ENCODE measurements at places on chromosomes 13 and 19.
A peak's percentile ranks its signal among the peaks of the same experiment; 100 is the strongest.

DNA sequence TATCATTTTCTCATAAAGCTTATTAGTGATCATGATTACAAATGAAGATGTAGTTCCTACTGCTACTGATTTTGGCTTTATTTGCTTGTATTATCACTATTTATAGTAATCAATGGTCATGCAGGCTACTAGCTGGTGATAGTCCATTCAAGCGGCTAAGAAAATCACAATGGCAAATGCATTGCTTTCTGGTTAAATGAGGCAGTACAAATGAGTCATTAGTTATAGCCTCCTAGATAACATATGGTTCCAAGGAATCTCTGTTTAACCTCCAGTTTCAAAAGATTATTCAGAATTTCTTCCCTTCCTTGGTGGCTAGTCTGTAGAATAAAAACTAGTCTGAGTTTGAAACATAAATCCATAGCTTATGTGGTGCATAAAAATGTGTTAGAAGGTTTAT, 141.3 kb upstream of the HTR2A start:
- no peak for DNase-seq

GRCh38 chr13:70960841-70961443, 852.7 kb upstream of the KLHL1 start:
- no peak for DNase-seq

DNA sequence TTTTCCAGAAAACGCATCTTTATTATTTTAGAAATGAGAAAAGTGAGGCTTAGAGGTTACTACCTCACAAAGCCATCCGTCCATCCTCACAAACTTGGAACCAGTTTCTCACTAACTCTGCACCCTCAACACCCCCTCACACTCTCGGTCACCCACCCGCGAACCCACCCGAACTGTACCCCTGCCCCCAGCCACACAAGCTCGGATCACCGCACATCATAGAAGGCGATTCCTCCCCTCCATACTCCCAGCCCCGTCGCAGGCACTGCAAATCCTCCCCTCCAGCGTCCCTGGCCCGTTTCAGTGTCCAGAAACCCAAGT, 238 bp downstream of the ZNF260 start:
- no peak for DNase-seq

DNA sequence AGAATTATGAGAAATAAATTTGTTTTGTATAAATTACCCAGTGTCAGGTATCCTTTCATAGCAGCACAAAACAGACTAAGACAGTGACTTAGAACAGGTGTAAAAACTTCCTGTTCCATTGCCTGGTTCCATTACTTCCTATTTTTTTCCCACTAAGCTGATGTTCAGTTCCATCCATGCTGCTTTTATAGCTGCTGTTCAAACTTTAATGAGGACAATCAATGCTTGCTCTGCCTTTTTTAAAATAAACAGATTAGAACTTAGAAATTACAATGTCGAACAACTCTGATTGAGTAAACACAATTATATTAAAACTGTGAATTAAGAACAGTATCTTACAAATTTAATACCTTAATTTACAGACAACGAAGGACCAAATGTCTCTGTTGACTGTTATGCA, 818.9 kb downstream of the OLFM4 start:
- DNase-seq = no peak

GRCh38 chr19:27679399-27679798, 1533.6 kb downstream of the UQCRFS1 start:
- DNase-seq = no peak

DNA sequence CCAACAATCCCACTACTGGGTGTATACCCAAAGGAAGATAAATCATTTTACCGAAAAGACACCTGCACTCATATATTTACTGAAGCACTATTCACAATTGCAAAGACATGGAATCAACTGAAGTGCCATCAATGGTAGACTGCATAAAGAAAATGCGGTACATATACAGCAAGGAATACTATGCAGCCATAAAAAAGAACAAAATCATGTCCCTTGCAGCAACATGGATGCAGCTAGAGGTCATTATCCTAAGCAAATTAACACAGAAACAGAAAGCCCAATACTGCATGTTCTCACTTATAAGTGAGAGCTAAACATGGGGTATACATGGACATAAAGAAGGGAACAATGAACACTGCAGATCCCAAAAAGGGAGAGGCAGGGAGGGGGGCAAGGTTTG, 2.7 kb upstream of the ZNF507 start:
- no peak for DNase-seq

DNA sequence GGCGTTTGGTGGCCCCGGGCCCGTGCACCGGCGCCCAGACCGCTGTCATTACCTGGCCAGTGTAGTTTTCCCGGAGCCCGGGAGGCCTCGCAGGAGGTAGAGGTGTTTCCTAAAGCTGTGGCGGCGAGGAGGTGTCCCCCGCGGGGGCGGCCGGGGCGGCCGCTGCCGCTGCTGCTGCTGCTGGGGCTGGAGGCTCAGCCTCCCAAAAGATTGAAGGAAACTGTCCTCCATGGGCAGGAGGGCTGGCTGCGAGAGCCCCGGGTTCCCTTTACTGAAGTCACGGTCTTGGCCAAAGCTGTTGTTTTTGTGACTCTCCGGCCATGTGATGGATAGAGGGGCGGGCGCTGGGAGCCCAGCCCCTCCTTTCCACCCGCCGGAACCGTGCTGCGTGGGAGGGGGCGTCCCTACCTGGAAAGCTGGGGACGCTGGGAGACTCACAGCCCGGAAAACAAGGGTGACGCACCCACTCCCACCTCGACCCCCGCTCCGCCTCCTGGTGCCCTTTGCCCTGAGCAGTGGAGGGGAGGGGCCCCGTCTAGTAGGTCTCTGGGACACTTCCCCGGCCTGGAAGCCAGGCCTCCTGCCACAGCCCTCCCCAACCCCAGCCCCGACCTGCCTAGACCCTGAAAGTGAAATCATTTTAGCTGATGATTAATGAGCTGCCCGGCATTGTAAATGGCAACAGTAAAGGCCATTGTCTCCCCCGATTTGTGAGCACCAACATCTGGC, at the start of gene N4BP2L1:
N4BP2L1 (minus strand) TSS at position 279 of the 729 bp plus-strand sequence; CDS start at position 231, 48 bp downstream.
- peak; percentile 78 for DNase-seq

DNA sequence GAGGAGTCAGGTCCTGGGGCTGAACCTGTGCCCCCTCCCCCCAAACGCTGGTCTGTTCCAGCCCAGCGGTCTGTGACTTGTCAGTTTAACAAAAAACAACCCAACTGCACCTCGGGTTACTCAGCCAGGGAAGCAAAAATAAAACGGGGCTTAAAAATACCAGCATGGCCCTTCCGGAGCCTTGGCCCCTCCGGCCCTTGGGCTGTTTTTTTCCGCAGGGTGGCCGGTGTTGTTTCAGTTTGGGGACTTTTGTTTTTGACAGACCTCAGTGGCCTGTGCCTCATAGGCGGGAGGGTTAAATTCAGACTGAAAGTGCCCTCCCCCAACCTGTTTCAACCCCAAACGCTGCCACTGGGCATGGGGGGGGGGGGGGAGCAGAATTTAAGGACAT, 4.0 kb downstream of the TCF3 start:
- DNase-seq = no peak

DNA sequence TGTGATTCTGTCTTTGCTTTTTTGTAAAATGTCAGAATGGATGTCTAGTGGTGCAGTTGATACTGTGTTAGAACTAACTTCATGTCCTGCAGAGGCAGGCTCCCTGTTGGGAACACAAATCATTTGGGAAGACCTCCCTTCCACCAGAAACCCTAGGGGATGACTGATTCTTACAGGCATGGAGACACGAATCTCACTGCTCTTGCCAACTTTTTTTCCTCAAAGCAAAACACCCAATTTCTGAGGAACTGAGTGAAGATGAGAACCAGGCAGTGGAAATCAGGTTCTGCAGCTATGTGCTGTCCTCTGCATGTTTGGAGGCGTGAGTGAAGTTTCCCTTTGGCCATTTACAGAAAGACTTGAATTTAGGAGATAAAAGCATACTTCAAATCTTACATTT, 87.5 kb upstream of the CSNK1A1L start:
- DNase-seq = no peak

- no peak for DNase-seq
Observed at GRCh38 chr19:30222992-30223865, 149.0 kb upstream of the ZNF536 start.

DNA sequence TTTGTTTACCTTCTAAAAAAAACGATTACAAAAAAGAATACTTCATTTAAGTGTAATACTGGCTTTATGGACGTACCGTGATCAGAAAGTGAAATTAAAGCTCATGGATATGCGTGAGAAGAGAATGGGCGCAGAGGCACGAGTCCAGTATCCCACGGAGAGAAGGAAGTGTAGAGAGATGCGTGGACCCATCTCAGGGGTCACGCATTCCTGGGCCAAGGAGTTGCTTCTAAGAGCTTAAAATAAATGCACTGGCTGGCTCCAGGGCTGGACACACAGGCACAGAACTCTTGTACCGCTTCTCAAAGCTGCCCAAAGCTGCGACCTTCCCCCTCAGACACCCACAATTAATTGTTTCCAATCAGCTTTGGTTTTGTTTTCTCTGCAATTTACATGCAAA, 8.7 kb upstream of the SPC24 start:
- no peak for DNase-seq

DNA sequence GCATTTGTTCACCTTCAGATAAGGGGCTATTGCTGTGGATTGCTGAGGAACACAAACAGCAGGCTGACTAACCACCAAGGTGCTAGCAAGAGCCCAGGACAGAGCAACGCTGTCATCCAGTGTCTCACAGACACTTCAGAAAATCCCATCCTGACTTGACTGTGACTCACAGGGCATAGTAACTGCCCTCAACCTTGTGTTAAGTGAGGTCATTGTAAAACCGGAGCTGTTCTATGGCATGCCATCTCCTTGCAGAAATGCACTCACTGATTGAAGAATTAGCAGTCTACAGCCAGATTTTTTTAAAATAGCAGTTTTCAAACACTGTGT, 51.1 kb downstream of the TNFRSF19 start:
- DNase-seq = no peak

GRCh38 chr13:97786510-97786909, 167.0 kb upstream of the IPO5 start:
- no peak for DNase-seq

GRCh38 chr13:107099661-107100060, 531.7 kb upstream of the ARGLU1 start:
- DNase-seq = no peak

DNA sequence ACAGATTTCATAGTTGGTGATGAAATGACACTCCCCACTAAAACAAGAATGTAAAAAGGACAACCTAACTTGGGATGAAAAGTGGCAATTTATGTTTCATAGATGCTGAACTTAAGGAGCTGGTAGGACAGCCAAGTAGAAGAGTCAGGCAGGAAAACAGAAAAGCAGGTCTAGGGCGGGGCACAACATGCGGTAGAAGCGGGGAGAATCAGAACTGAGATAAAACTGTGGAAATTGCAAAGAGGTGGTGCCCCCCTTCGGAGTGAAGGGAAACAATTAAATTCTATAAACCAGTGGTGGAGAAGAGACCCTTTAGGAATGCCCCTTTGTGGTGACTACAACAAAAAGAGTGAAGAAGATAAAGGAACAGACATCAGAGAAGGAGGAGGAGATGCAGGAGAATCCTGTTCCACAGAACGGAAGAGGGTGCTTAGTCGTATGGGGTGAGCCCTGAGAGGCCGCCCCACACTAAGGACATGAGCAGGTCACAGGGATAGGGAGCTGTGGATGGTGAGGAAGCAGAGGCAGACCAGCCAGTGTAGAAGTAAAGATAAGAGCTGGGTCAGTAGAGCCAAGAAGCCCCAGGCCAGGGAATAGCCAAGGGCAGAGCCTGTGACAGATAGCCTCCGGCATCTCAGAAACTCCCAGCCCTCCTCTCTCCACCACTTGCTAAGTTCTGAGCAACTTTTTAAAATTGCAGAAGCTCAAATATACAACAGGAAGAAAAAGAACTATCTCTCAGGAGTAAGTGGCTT, 100.3 kb upstream of the DOCK9 start:
- DNase-seq = no peak

DNA sequence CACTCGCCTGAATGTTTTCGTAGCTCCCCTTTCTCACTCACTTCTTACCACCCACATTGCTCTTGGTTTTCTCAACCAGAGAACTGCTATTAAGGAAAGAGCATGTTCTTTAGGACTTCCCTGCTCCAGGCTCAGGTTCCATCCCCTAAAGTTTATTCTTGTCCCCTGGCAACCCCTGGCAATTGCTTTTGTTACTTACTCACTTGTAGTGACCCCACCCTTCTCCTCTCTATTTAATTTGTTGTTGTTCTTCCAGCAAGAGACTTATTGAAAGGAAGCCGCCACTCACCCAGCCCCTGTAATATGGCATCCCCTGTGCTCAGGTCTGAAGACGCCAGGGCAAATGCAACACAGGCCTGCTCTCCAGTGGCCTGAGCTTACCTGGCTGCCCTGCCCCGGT, 233.7 kb upstream of the SOX21 start:
- no peak for DNase-seq

DNA sequence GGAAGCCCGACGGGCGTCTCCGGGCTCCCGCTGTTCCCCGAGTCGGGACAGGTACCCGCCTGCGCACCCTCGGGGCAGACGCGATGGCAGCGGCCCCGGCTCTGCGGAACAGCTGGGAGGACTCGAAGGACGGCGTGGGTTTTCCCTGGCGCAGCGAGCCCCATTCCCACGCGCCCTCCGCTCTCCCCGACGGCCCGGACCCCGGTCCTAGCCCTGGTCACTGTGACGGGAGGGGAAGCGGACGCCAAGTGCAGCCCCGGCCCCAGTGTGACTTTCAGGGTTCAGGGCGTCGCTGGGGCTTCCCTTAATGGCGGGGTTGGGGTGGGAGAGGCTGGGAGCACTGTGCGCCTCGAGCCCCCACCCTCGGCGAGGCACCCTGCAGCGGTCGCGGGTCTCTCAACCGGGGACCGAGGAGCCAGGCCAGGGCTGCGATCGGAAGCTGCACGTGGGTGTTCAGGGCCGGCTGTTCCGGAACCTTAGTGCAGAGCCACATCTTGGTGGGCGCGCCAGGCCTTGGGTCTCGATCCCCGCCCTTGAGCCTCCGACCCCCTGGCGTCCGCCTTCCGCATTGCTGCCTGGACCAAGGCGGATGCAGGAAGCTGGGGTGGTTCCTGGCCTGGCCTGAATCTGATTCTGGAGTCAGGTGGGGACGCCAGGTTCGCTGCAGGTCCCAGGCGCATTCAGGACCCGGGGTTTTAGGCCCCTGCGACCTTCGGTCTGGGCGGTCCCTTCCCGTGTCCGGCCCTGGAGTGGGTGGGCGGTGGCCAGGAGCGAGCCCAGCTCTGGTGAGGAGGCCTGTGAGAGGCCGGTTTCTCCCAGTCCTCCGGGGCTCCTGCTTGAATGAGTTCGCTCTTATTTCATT, 3.5 kb downstream of the LGALS7B start:
- DNase-seq = no peak

GRCh38 chr19:45179072-45179891, 698 bp downstream of the BLOC1S3 start:
- DNase-seq = no peak

DNA sequence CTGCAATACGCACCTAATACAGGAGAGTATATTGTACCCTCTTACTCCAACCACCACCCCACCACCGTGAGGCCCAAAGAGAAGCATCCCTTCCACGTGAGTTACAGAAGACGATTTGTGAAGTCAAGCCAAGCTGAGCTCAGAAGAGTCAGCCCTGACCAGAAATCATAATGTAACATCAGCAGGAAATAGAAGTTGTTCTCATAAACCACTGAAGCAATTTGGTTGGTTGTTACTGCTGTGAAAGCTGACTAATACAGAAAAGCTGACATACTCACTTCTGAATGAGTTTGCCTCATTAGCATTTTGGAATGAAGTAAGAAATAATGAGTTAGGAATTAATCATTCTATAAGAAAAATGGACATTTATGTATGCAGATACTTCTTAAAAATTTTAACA, 749.4 kb upstream of the SLC10A2 start:
- no peak for DNase-seq
